ENCODE measurements at places on chromosomes 2 and 18. TPM values are rescaled to one million over a fixed set of nuclear protein-coding genes. Genes with fewer than 3 reads are reported as not detected.

The SERPINB13 gene
- total RNA-seq, result not detected

The CNRIP1 gene
- total RNA-seq, result 27.4 TPM

The CYP27A1 gene
- 35.2 TPM for total RNA-seq

The ERICH2 gene
- not detected for total RNA-seq

The C2orf80 gene
- not detected for total RNA-seq

The TMEM169 gene
- total RNA-seq, result 1.8 TPM

The KCNF1 gene
- under 0.01 TPM for total RNA-seq
